Kidney (tissue), 22 donors: ENCODE measurements at places on chromosomes 12 and 14.
A peak's percentile ranks its signal among the peaks of the same experiment; 100 is the strongest.

- peak; percentile 47 for DNase-seq
These were observed 136.1 kb downstream of the CALM1 start for GRCh38 chr14:90532826-90533525.

GRCh38 chr12:15754233-15754632 is 35.0 kb downstream of the EPS8 start:
- no peak for DNase-seq

DNA sequence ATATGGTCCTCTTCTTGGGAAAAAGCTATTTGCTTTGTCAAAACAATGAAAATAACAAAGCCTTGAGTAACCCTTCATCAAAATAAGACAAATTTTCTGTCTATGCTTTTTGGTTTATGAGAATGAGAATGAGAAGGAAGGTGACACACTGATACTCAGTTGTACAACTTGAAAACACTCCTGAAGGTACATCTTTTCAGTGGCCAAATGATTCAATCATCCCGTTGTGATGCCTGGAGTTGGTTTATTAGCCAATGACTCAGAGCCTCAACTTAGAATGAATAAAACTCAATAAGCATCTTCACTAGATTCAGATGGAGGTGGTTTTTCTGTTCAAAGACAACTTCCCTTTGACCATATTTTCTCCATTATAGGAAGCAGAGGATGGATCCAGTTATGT is 7.8 kb upstream of the CALM1 start:
- DNase-seq: no peak

DNA sequence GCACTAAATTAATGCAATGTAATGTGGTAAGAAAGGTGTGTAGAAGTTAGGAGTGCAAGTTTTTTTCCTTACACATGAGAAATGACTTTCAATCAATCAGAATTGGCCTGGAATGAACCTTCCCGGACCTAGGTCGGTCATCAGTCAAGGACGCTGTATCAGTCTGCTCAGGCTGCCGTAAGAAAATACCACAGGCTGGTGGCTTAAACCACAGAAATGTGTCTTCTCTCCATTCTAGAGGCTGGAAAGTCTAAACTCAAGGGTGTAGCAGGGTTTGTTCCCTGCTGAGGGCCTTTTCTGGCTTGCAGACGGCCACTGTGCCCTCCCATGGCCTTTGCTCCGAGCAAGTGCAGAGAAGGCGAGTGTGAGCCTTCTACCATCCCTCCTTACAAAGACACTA is 86.6 kb upstream of the DYNC1H1 start:
- no peak for DNase-seq

- no peak for DNase-seq
These were observed 16.3 kb downstream of the CREBL2 start for GRCh38 chr12:12628013-12628412.

DNA sequence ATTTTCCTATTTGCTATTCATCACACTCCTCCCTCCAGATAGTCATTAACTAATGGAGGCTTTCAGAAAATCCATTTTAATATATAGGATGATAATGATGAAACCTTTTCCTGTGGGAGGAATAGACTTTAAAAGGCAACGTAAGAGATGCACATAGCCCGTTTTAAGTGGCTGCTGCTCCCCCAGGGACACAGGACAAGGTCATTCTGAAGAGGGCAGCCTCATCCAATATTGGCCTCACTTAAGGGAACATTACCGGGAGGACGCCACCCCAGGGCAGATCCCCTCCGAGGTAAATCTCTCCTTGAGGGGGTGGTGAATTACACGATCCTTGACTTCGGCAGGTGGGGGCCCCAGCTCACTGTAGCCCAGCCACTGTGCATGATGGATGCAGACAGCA is 131.9 kb downstream of the PIWIL1 start:
- no peak for DNase-seq
